ENCODE measurements at places on chromosomes 12 and 14.
A peak's percentile ranks its signal among the peaks of the same experiment; 100 is the strongest.

DNA sequence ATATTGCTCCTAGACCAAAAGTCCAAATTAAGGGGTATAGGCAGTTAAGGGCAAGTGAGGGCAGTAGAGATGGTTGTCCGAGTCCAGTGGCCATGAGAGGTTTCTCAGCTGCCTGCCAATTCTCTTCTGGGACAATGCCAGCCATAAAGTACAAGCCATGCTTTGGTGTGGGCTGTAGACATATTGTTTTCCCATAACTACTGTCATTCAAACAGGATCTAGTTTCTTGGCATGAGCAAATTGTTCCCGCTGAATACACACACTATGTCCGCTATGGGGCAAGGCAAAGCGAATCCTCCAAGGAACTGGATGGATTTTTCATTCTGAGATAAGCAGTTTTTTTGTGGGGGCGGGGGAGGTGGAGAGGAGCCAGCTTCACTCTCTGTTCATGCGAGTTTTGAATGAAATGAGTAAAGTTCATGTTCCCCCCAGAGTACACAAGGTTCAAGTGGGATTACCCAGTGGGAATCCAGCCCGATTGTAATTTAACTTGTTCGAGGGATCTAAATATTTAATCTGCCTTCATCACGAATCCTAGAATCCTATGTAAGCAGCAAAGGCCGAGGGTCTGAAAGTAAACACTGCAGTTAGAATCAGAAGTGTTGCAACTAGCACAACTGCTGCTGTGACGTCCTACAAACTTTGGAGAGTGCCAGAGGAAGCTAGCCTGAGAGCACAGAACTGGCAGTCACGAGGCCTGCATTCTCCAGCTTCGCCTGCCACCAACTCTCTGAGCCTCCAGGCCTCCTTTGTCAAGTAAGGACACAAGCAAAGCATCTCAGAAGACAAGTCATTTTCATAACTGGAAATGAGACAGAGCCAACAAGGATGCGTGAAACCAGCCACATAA, 137.0 kb downstream of the CRADD start:
- DNase-seq: no peak

DNA sequence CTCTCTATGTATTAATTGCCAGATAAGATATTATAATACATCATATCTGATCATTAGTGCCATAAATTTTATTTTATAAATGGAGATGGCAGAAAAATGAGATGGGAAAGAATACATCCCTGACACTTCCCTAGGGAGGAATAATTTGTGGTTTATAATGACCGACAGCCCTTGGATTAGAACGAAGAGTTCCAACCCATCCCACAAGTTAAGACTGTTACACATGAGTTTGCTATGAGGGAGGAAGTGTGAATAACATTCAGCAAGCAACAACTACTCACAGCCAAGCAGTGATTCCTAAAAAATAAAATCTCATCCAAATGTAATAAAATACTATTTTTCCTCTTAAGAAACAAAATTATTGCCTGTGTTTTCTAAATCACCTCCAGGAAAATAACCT, 299.0 kb downstream of the CCDC91 start:
- DNase-seq: no peak

DNA sequence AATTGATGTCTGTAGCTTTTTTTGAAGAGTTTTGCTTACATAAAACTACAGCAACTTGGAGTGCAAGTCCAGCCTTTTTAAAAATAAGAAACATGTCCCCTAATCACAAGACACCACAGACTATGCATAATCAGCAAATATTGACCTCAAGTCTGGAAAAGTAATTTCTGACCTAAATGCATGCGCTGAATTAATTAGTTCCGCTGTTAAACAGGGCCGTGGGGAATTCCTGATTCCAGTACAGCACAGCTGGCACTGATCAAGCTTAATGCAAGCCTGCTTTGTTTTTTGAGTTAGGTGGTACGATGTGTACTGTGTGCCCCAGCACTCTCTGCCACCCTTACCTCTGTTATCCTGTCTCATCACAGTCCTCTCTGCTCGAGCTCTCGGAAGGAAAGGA, 9.2 kb downstream of the MLH3 start:
- DNase-seq: no peak

DNA sequence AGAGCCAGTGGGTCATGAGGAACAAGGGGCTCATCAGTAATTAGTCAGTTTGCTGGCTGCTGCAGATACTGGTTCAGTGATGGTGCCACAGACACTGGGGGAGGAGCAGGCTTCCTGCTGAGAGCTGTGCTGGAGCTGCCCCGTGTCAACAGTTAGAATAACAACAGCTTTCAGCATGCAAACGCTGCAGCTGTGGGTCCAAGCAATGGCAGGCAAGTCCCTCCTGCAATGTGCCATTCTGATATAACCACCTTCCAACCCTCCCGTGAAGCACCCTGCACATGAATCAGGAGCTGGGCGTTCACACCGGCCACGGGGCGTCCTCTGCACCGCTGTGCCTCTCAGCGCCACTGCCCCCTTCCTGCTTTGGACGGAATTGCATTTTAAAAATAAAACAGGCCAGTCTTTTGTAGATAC, 258.4 kb upstream of the SFSWAP start:
- peak; percentile 40 for DNase-seq

GRCh38 chr14:49420201-49420600, 166.0 kb downstream of the RPS29 start:
- no peak for DNase-seq

GRCh38 chr12:55938826-55939501, 8.0 kb downstream of the DGKA start:
- no peak for DNase-seq

DNA sequence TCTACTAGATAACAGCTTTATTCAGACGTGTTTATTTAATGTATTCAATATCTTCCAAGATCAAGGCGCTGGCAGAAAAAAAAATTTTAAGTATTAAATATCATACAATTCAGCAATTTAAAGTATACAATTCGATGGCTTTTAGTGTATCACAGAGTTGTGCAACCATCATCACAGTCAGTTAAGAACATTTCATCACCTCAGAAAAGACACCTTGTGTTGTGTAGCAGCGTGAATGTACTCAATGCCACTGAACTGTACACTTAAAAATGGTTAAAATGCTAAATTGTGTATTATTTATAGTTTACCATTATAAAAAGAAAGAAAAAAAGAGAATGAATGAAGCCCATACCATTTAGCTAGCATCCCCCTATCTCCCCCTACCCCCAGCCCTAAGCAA, 96.4 kb downstream of the RIN3 start:
- DNase-seq: no peak

DNA sequence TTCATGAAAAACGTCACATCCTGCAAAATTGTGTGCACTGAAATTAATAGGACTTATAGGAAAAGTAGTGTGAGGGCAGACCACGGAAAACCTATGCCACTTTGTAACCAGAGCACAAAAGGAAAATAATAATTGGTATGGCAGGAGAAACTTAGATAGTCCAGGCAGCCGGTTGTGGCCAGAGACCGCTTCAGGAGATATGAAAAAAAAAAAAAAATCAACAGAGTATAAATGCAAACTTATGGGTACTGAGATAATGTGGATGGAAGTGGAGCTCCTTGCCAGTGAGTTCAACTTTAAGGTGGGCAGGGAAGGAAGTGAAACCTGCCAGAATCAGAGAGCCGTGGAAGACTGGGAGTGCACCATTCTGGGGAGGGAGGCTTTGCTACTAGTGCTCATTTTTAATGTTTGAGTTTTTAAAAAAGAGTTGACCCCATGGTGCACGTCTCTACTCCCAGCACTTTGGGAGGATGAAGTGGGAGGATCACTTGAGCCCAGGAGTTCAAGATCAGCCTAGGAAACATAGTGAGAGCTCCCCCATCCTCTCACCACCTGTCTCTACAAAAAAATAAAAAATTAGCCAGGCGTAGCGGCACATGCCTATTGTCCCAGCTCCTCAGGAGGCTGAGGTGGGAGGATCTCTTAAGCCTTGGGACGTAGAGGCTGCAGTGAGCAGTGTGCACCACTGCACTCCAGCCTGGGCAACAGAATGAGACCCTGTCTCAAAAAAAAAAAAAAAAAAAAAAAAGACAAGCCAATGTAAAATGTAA, 34.3 kb upstream of the METAP2 start:
- DNase-seq: no peak

- DNase-seq: no peak
These were observed 80.2 kb downstream of the ANO6 start for GRCh38 chr12:45296046-45296586.

DNA sequence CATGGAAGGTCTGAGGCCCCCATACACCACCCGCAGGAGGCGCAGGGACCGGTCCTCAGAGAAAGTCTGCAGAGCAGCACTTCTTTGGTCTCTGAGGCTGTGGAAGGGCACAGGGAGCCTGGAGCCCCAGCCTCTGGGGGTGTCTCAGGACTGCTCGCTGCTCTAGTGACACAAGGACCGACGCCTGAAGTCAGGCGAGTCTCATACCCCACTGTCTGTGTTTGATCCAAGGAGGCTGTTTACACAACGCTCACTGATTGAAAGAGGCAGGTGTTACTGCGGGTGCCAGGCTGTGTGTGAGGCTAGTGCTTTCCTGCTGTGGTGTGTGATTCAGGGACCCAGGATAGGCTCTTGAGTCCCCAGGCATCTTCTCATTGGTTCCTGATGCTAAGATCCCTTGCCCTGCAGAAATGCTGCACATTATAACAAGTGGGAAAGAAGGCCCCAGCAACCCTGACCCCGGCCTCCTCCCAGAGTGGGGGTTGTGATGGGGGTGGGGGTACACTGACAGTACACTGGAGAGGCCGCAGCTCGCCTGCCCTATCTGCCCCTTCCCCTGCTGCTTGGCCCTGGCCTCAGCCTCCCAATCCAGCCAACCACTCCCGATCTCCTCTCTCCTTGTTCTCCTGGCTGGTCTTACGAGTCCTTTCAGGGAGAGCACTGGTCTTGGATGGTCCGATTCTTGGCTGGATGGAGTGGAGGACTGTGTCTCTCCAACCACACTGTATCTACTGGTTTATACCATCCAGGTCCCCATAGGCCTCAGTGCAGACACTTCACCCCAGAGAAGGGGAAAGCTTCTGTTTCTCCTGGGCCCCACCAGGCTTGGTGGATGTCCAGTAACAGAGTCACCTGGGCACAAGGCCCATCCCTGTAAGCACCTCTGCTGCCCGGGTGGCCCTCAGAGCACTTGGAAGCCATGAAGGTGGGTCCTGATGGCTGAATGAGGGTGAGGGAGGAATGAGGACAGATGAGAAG, 6.6 kb downstream of the CACNA2D4 start:
- no peak for DNase-seq

DNA sequence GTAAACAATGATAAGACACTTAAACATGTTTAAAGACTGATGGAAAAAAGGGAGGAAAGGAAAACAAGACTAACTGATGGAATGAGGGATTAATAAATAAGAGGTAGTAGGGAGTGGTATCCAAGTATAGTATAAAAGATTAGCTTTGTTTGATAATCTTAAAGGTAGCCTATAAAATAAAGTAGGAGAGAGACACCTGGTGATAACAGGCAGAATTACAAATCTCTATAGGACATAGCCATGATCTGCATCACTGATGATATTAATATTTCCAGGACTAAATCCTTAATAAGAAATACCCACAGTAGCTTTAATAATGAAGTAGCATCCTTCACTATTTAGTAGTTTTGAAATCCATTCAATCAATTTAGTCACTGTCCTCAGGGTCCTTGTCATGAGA, 30.4 kb downstream of the DLGAP5 start:
- DNase-seq: no peak

GRCh38 chr12:92096346-92097136, 49.1 kb downstream of the BTG1 start:
- DNase-seq: no peak

DNA sequence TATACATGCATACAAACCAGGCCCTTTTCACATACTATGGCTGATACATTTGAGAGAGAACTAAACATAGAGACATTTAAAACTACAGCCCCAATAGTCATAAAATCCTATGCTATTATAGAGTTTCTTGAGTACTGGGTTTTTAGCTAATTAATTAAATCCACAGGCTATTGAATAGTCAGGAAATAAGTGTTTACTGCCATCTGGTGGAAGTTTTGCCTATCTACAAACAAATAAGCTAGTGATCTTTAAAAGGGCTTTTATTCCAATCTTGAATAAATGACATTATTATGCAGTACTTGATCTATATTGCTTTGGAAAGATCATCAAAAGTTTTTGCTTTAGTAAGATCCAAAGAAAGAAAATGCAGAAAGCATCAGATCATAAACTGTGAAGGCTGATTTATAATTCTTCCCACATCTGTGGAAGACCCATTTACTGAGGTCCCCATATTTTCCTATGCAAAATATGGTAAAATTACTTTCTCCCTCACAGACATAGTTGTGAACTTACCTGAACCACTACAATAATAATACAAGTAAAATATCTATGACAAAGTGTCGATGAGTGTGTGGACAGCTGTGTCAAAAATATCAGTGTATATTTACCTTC, 131.3 kb downstream of the ITPR2 start:
- no peak for DNase-seq

- DNase-seq: no peak
These were observed 355.8 kb downstream of the FSCB start for GRCh38 chr14:44151130-44151820.

- no peak for DNase-seq
These were observed 93.7 kb downstream of the SOX5 start for GRCh38 chr12:23855813-23856212.

DNA sequence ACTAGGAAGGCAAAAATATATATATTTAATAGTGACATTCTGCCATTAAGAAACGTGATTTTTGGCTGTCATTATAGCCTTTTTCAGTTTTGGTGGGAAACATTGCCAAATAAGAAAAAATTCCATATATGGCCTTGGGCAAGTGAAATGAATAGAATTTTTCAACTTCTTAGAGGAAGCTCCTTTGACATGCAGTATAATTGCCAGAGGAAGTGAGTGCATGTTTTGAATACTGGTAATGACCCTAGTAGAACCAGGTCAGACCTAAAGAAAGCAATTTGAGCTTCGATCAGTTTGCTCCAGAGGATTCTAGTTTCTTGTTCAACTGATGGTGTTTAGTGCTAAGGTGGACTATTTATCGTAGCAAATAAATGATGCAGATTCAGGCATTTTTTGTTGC, 26.2 kb upstream of the TRIM9 start:
- no peak for DNase-seq

DNA sequence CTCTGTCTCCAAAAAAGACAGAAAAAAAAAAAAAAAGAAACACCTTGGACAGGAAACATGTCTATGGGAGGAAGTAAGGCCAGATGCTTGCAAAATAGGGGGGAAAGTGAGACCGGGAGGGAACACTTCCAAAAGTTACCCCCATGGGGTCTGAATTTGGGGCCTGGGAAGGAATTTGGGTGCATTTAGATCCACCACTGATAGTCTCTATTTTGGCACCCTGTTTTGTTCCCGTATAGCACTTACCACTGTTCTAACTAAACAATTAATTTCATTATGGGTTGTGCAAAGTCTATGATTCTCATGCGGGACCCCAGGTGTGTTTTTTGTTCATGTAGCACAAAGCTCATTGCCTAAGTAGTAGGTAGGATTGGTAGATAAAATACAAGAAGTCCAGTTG, 1.4 kb upstream of the MLEC start:
- no peak for DNase-seq

All from hematopoietic multipotent progenitor cell (in vitro differentiated cells).